ENCODE measurements at places on chromosomes 11 and 22.
A peak's percentile ranks its signal among the peaks of the same experiment; 100 is the strongest.

DNA sequence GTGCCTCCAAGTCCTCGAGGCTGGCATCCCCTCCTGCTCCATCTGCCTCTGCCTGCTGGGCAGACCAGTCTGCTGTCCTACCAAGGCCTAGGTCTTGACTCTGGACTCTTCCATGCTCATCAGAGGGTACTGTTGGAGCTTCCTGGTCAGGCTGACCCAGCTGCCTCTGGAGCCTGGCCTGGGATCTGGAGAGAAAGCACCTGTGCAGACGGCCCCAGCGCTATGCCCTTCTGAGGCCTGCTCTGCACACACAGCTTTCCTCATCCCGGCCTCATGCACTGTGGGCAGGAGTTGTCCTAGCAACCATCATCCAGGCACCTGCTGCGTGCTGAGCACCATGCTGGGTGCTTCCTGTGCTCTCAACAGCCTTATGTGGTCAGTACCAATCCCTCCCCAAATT is 70.8 kb downstream of the CDKN1C start:
- no peak for DNase-seq

DNA sequence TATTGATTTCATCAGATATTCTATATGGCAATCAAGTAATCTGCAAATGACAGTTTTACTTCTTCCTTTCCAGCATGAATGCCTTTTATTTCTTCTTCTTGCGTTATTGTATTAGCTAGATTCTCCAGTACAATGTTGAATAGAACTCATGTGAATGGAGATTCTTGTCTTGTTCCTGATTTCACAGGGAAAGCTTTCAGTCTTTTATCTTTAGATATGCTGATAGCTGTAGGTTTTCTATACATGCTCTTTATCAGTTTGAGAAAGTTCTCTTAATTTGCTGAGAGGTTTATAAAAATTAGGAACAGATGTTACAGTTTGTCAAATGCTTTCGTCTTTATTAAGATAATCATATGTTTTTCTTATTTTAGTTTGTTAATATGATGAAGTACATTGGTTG is 347.2 kb downstream of the NTM start:
- DNase-seq = no peak

DNA sequence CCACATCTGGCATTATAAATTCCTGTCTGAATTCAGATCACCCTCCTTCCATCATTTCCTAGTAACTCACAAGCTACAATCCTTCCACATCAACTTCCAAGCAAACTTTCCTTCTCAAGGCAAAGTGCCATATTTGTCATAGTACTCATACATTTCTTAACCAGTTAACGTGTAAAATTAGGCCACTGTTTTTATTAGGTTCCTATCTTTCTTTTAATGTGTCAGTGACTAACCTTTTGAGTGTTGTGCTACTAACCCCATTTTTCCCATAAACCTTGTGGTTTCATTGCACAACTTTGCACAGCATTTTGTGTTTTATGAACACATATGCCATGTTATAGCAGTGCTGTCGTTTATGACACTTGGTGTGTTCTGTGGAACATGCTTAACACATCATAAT is 90.1 kb downstream of the KIF18A start:
- DNase-seq = no peak

GRCh38 chr11:120256178-120256577 is 16.2 kb downstream of the POU2F3 start:
- DNase-seq = no peak

- DNase-seq = peak; percentile 40
Measured at GRCh38 chr22:45318558-45319323, 9.0 kb downstream of the FAM118A start.

DNA sequence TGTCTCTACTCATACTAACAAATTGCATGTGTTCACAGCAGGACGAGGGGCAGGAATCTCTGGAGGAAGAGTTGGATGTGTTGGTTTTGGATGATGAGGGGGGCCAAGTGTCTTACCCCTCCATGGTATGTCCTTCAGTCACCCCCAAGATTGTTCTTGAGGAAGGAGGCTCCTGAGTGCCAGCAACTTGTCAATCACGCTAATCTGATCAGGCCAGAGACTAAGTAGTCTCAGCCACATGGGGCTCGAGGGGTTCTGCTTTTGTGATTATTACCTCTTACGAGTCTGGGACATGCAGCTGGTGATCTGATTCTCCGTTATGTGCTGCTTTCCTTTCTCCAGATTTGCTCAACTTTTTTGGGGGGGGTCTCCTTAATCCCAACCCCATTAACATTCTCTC is 54.3 kb downstream of the CTNND1 start:
- DNase-seq = no peak

All from stimulated activated CD4-positive, alpha-beta T cell treated with anti-CD3 and anti-CD28 coated beads, Interleukin-1b, Interleukin-23, amount 100 ng/mL, for 48 hours (primary cell).